Activated T-cell treated with anti-CD3 and anti-CD28 coated beads for 48 hours (primary cell): ENCODE measurements at places on chromosomes 5 and 9.

DNA sequence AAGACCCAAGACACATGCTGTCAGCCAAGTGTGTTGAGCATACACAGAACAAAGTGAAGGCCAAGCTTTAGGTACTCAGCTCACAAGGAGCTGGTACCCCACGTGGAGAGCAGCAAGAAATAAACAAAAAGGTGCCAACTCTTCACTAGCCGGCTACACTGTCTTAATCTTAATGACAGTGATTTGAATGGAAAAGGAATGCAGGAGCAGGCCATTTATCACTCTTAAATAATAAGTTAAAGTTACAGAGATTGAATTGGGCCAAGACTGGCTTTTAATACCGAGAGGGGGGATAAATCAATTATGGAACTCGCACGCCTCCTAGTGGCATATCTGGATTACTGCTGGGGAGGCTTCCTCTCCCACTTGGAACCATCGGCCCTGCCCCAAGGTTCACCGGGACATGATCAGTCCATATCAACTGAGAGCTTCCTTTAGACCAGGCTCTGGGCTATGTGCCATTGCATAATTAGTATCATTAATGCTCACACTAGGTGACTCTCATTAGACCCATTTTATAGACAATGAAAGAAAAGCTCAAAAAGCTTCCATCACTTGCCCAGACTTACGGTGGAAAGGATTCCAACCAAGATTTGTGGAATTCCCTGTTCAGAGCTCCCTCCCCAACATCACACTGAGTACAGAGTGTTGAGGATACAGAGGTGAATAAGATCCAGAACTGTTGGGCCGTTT lies 94.0 kb downstream of the ACTL7B start:
- DNase-seq, result peak; percentile 18

DNA sequence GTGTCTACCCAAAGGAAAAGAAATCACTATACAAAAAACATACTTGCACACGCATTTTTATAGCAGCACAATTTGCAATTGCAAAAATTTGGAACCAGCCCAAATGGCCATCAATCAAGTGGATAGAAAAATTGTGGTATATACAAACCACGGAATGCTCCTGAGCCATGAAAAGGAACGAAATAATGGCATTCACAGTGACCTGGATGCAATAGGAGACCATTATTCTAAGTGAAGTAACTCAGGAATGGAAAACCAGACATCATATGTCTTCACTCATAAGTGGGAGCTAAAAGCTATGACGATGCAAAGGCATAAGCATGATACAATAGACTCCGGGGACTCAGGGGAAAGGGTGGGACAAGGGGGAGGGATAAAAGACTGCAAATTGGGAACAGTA lies 78.4 kb downstream of the ENC1 start:
- no peak for DNase-seq

- DNase-seq, result no peak
These were observed 5.4 kb upstream of the CERCAM start for GRCh38 chr9:128415281-128415680.

GRCh38 chr9:84450029-84450428 lies 109.5 kb upstream of the SLC28A3 start:
- no peak for DNase-seq

DNA sequence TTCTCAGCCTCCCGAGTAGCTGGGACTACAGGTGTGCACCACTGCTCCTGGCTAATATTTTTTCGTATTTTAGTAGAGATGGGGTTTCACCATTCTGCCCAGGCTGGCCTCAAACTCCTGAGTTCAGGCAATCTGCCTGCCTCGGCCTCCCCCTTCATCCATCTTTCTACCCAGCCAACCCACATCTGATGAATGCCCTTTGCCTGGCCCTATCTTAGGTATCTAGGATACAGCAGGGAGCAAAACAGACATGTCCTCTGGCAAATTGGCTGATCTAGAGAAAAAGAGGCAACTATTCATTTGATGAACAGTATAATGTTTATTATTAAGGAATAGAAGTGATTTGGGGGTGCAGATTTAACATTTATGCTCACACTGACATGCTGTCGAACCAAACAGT lies 123.0 kb downstream of the TRIO start:
- DNase-seq, result no peak

- DNase-seq, result no peak
These were observed 6.7 kb downstream of the PTCH1 start for GRCh38 chr9:95509851-95510708.

- DNase-seq, result peak; percentile 18
These were observed 578 bp upstream of the PSAT1 start for GRCh38 chr9:78296201-78296892.

DNA sequence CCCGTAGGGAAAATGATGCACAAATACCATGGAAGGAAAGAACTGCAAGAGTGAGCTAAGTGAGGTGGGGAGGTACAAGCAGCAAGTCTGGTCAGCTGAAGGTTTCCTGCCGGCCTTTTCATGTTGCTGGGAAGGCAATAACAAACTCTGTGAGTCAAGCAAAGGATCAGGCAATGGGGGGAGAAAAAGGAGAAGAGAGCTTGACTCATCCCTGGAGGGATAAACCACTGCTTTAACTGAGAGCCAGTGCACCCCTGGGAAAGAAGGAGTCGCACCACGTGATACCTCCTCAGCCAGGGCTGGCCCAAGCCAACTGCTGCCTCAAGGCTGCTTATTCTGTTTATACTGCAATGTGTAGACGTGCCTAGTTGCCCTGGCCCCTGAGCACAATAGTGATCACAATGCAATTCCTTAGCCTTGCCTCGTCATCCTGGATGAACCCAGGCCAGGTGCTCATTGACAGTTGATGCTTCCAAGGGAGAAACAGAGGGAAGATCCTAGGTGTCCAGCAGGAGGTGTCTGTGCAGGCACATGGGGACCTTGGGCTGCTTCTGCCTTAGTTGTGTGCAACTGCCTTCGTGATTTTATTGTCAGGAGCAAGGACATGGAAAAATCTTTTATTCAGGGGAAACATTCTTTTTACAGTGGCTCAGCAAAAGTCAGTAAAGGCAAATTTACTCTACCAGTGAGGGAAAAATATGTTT lies 203.0 kb upstream of the TUT7 start:
- no peak for DNase-seq

DNA sequence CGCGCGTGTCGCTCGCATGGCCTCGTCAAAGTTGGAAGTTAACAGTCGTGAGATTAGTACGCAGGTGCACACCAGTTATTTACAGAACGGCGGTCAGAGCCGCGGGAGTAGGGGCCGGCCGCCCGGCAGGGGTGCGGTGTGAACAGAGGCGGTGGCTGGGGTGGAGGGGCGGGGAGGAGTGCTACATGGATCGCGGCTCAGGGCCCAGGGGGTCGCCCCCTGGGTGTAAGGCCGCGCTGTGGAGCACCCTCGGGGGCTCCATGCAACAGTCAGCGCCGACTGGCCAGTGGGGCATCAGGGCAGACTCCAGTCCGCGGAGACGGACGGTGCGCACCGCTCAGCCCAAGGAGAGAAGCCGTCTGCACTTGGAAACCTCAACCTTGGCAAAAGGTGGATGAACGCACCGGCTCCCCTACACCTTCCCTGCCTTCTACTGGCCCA lies 60.3 kb downstream of the ZNF354C start:
- DNase-seq, result no peak

DNA sequence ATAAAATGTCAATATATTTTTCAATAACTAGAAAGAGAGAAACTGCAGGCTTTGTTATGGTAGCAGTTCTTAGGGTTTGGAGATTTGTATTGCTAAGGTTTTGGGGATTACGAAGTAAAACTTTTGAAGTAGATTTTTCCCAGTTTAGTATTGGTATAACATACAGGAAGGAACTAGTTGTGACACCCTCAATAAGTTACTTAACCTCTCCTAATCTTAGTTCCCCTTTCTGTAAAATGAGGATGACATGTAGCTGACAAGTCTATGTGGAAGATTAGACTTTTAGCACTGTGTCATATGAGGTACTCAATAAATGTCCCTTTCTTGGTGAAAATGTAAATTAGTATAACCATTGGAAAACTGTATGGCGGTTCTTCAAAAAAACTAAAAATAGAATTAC lies 73.4 kb upstream of the ATG10 start:
- no peak for DNase-seq

- peak; percentile 76 for DNase-seq
These were observed 1.1 kb downstream of the POMT1 start for GRCh38 chr9:131503626-131504465.
